Activated gamma-delta T cell (primary cell): ENCODE measurements at places on chromosomes 6 and 20.

DNA sequence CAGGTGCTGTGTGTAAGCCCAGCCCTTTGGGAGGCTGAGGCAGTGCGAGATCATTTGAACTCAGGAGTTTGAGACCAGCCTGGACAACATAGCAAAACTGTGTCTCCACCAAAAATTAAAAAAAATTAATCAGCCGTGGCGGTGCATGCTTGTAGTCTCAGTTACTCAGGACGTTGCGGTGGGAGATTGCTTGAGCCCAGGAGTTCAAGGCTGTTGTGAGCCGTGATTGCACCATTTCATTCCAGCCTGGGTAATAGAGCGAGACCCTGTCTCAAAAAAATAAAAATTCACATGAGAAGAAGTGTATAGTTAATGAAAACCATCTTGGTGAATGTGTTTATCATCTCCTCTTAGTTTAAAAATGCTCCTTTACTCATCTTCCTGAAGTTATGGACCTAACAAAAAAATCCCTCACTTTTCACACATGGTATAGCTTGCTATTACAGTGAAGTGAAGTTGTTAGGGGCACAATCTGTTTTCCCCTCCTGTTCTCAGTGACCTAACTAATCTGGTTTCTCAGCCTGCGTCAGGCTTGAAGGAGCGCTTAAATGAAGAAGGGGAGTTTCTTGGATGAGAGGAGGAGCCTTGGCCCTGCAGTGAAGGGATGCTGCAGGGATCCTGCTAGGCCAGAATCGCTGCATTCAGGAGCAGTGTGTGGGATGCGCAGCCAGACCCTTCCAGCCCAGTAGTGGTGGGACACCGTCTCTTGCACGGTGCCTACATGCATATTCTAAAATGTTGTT, 45.3 kb downstream of the JARID2 start:
- DNase-seq, result no peak

DNA sequence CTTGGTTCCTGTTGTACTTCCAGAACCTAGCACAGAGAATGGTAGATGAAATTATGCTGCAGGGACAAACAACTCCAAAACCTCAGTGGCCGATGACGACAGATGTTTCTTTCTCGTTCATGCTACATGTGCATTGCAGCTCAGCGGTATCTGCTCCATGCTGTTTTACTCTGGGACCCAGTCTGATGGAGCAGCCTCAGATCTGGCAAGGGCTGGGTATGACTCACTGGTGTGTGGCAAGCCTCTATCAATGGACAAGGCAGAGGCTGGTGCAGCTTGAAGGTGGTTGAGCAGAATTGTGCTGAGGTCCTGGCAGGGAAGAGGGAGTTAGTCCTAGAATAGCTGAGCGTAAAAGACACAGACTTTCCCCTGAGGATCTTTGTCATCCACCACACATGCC, 10.3 kb upstream of the BLCAP start:
- DNase-seq, result no peak

DNA sequence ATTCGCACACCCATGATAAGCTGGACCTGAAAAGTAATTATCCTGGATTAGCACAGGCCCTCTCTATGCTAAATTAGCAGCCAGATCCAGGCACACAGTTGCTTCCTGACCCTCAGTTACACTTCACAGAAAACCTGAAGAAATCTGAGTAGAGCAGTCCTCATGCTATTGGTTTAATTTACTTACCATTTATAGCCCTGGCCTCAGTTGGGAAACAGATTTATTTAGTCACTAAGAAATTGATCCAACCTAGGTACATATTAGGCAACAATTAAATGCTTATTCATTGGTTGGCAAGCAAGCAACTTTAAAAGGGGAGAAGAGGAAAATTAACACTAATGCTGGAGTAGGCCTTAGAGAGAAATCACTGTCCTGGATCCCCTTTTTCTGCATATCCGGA, 15.6 kb upstream of the EYA4 start:
- no peak for DNase-seq

DNA sequence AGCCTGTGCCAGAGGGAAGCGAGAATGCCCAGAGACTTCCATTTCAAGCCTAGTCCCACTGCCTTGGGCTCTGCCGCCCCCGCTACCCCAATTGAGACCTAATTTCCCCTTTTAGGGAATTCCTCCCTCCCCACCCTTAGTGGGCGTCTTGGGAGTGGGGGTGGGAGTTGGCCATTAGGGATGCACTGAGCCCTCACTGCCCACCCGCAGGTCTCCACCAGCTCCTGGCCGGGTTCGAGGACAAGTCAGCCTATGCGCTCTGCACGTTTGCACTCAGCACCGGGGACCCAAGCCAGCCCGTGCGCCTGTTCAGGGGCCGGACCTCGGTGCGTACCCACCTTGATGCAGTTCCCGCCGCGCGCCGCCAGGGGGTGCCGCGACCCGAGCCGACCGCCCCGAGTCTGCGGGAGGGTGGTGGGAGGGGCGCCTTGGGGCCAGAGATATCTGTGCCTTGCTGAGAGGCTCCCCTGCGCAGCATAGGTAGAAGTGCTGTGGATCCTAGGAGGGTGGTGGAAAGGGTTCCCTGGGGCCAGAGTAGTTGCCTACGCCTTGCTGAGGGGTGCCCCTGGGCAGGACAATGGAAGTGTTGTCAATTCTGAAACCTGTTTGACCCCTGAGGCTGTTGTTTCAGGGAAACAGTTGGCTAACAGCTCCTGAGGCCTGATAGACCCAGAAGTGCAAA, 9.2 kb downstream of the ITPA start:
- peak; percentile 51 for DNase-seq

- no peak for DNase-seq
Measured at GRCh38 chr20:3313683-3314065, 74.7 kb upstream of the SLC4A11 start.

DNA sequence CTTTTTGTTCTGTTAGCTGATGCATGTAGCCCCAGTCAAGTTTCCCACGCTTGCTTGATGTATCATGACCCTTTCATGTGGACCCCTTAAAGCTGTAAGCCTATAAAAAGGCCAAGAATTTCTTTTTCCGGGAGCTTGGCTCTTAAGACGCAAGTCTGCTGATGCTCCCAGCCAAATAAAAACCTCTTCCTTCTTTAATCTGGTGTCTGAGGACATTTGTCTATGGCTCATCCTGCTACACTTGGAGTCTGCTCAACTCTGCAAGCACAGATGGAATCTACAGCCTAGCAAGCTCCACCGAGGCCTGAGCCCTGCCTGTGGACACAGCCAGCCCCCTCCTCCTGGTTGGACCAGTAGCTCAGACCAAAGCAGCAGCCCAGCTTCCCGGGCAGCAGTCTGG, 3.4 kb downstream of the CST2 start:
- no peak for DNase-seq

DNA sequence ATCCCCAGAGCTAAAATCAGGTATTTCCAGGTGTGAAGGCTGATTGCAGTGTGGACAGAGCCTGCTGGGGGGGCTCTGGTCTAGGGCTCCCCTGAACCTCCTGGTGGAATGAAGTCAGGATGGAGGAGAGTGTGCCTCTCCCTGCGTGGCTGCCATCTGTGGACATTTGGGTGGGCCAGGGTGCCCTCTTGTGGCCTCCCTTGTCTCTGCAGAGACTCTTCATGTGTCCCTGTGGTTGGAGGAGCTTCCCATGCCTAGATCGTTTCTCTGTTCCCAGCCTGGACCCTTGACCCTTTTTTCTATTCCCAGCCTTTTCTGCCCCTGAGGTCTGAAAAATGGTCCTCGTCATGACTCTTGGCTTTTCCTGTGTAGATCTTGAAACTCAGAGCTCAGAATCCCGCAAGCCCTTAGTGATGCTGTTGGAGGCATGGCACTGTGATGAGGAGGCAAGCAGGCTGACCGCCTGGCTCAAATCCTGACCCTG, 9.9 kb upstream of the PSMF1 start:
- no peak for DNase-seq

DNA sequence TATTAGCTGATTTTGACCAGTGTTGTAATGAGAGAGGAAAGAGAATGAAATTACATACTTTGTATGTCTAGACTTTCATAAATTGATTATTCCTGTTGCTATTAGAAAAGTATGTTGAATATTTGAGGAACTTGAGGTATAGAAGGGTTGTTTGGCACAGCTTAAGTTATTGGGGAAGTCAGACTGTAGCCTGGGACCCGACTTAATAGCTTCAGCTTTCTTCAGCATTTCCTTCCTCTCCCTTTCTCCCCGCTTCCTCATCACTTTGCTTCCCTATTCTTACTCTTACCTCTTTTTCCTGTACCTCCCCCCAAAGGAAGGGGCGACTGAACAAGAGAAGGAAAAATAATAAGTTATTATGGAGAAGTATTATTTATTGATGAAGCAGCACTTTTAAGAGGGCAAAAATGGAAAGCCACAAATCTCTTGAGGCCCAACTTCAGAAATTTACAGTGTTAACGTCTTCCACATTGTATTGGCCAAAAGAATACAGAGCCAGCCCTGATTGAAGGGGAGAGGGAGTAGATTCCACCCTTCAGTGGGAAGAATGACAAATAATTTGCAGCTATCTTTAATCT, 7.4 kb downstream of the SENP6 start:
- DNase-seq, result no peak

- DNase-seq, result no peak
Measured at GRCh38 chr6:7218406-7218988, 94.5 kb downstream of the SSR1 start.

DNA sequence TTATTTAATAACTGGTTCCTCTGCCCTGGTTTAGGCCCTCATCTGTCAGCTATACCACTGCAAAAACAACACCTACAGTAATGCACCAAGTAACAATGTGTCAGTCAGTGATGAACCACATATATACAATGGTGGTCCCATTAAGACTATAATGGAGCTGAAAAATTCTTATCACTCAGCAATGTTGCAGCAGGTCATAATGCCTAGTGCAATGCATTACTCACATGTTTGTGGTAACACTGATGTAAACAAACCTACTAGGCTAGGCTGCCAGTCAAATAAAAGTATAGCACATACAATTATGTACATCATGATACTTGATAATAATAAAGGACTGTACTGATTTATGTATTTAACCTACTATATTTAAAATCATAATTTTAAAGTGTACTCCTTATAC, 31.3 kb downstream of the RARS2 start:
- DNase-seq, result no peak

- no peak for DNase-seq
Measured at GRCh38 chr6:16267428-16268263, 29.3 kb downstream of the GMPR start.

- no peak for DNase-seq
Measured at GRCh38 chr20:40757087-40757486, 68.1 kb upstream of the MAFB start.

DNA sequence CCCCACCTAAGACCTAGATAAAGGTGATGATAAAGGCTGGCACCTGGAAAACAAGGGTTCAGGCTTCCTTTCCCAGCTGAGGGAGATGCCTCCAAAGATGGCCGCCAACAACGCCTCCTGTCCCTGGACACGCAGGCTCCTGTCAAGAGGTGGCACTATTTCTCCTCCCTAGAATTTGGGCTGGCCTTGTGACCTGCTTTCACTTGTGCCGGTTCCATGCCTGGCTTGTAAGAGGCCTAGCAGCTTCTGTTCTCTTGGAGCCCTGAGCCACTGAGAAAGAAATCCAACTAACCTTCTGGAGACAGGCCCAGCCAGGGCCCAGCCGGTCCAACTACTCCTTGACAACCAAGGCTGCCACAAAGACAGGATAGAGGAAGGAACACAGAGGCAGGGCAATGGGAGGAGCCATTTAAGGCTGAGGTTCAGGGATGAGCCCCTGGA, 60.2 kb upstream of the RALY start:
- no peak for DNase-seq

DNA sequence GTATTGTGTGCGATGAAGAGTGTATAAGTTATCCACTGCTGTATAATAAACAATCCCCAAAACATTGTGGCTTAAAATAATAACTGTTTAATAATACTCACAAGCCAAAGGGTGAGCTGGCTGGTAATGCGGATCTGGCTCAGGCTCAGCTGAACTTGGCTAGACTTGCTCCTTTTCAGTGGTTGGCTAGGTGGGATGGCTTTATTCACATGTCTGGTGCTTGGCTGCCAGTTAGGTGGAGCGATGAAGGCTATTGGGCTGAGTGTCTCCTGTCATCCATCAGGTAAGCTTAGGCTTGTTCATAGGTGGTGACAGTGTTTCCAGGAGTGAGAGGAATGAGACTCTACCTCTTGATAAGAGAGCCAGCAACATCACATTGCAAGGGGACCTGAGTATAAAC, 135.0 kb upstream of the ASCC3 start:
- no peak for DNase-seq
